ENCODE measurements at places on chromosomes 6 and 20.

- no peak for DNase-seq
These were observed 17.5 kb upstream of the BMP5 start for GRCh38 chr6:55892749-55893357.

- DNase-seq: no peak
These were observed 33.4 kb upstream of the MRGBP start for GRCh38 chr20:62762801-62763368.

- DNase-seq: no peak
These were observed 46.9 kb downstream of the CDS2 start for GRCh38 chr20:5173751-5174150.

DNA sequence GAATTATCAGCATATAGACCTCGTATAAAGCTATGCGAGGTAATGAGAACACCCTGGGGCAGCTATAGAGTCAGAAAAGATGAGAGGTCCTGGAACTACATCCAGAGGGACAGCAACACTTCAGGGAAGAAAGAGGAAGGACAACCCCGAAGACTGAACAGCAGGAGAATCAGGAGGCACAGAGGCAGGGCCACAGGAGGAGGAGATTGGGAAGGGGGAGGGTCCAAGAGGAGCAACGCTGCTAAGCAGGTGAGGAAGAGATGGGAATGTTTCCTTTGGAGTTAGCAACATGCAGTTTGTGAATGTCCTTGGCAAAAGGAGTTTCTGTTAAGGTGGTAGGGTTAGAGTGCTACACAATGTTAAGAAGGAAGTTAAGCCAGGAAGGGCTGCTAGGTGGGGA, 79.5 kb upstream of the OLIG3 start:
- DNase-seq: no peak

DNA sequence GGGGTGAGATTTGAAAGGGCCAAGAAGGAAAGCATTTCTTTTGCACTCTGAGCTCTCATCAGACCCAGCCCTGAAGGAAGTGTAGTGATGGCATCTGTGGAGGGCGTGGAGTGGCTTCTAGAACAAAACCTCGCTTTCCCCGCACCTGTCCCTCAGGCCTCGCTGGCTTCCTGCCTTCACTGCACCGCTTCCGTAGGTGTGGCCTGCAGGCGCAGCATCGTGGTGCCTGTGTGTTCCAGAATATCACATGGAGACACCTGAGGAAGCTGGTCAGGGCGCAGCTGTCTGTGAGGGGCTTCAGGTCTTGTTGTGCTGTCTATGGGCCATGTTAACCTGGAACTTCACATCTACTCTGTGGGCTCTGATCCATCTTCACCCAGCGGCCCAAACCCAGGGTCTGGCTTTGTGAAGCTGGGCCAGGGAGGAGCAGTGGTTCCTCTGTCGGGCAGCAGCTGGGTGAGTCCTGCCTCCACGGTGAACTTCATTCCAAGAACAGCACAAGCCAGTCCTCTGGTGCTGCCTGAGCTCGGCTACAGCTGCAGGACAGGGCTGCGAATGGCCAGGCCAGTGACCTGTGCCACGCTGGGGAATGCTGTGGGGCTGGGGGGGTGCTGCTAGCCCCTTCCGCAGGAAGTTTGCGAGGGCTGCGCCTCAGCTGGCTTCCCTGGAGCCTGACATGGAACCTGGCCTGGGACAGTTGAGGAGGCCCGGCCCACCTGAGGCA, 40.9 kb downstream of the DSTN start:
- peak; percentile 86 for DNase-seq

DNA sequence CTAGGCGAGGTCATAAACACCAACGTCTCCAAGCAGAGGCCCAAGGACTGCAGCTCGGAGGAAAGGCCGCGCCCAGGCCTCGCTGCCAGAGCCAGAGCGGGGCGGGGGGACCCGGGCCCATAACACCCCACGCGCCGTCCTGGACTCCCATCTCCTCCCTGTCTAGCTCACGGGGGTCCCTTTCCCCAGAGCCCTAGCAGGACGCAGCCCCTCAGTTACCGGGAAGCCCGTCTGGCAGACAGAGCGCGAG, 44.9 kb downstream of the MDFI start:
- no peak for DNase-seq

DNA sequence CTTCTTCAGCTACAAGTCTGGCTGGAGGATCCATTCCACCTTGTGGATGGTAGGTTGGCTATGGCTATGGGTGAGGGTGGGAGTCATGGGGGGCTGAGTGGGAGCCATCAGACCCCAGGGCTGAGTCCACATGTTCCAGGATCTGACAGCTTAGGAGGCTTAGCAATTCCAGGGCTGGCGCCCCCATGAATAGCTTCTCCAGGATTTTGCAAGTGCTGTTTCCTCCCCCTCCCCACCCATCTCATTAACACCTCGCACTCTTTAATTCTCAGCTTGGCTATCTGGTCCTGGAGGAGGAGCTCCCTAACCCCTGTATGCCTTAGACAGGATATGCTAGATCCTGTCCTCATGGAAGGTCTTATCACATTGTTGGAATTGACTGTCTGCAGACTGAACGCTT, 39.0 kb upstream of the ANGPT4 start:
- no peak for DNase-seq

DNA sequence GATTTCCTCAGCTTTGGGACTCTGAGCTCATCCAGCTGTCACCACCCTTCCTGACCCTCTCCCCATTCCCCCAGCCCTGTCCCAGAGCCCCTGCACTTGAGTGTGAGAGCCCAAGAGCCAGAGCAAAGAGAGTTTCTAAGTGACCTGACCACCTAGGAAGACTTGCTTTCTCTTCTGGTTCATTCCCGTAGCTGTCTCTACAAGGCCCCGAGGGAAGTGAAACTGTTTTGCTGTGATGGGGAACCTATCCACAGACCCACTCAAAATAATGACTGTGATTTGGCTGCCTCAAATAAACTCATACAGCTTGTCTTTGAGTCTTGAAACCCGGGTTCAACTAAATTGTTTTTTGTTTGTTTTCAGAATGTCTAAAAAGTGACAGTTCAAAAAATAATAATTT, 74.6 kb upstream of the XRN2 start:
- no peak for DNase-seq

Data from activated CD4-positive, alpha-beta memory T cell treated with anti-CD3 and anti-CD28 coated beads, Interleukin-2, amount 10 ng/mL, durations not matched to agents 7 days and 5 days (primary cell).